ENCODE measurements at places on chromosomes 7 and 10.

GRCh38 chr7:126700807-126701604 is 551.7 kb downstream of the GRM8 start:
- DNase-seq: peak; percentile 82

GRCh38 chr10:32943395-32943794 is 14.6 kb downstream of the ITGB1 start:
- DNase-seq: no peak

DNA sequence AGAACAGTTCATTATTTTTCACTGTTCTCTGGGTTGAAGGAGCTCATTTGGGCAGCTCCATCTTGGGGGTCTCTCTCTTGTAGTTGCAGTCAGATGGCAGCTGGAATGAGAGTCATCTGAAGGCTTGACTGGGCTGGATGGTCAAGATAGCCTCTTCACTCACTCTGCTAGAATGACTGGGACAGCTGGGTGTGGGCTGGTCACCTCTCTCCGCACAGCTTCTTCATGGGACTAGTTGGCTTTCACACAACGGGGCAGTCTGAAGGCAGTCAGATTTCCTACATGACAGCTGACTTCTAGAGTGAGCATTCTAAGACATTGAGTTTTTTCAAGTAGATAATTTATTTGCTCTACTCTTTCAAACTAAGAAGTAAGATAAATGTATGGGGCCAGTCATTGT is 13.1 kb downstream of the PLEKHA1 start:
- DNase-seq: no peak

GRCh38 chr7:36600869-36601530 is 123.3 kb downstream of the AOAH start:
- peak; percentile 88 for DNase-seq

DNA sequence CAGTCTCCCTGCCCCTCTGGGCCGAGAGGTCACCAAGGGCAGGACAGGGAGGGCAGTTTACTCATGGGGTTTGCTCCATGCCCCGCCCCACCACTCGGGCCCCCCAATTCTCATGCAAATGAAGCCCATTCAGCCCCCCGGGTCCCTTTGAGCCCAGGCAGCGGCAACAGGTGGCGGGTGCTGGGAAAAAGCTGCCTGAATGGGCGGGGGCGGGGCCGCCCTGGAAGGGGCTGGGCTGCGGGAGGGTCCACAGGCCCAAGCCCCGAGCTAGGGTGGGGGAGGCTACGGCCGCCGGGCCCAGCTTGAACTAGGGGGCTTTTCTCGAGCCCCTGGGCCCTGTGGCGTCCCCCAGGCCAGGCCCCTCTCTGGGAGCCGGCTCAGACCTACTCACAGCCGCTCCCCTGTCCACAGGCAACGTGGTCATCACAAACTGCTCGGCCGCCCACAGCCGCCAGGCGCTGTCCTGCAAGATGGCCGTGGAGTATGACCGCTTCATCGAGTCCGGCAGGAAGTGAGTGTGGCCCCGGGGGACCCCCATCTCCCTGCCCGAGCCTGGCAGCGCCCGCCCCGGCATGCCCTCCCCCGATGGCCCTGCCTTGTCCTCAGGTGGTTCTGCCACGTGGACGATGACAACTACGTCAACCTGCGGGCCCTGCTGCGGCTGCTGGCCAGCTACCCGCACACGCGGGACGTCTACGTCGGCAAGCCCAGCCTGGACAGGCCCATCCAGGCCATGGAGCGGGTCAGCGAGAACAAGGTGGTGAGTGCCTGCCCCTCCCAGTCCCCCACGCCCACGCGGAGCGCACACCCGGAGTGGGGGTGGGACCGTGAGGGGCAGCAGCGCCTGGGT is 5.5 kb downstream of the LFNG start:
- DNase-seq: no peak

DNA sequence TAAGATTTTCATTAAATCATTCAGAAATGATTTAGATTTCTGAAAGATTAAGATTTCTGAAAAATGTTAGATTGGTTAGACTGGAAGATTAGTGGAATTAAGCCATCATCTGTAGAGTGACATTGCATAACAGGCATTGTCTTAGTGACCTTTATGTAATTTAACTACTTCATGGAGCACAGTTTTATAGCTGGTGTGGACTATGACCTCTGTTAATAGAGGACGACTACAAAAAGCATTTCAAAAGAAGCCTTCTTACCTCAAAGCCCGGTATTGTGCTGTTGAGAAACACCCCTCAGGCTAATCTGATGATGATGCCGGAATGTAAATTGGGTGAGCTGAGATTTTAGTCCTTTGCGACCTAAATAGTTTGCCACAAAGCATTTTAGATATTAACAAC is 55.6 kb downstream of the GALNT11 start:
- DNase-seq: no peak

- DNase-seq: peak; percentile 63
These were observed 97.6 kb downstream of the PRPF18 start for GRCh38 chr10:13684252-13684791.

GRCh38 chr7:75716992-75717626 is 21.6 kb downstream of the HIP1 start:
- DNase-seq: no peak

DNA sequence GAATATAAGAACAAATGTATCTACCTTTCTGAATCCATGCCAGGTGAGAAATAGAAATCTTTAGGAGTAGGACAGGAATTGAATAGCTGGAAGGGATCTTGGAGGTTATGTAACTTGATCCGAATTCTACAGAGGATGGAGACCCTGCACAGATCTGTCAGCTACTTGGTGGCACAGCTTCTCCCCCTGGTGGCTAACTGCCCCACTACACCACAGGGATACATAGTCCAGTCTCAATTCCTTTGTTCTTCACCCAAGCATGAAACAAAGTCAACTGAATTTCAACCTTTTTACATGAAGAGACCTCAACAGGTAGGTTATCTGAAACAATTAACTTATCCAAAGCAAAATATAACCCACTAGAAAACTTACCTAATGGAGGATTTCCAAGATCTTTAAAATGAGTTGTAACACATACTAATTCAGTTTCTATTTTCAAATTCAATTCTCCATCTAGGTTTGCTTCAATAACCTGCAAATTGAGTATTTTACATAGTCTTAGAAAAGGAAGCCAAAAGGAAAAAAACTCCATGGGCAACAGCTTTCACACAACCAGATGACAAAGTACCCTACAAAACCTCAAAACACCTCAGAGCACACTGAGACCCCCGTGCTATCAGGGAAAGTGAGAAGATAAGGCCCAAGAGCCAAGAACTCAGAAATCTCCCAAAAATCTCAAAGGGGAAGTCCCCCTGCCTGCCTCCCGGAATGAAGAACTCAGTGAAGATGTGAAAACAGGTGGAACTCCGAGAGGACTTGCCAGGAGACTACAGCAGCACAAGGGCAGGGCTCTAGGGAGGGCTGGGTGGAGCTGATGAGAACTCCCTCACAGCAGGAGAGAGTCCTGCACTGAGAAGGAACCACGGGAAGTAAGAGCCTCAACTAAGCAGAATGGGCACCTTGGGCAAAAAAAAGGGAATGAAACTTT is 10.3 kb downstream of the HUS1 start:
- DNase-seq: peak; percentile 78

DNA sequence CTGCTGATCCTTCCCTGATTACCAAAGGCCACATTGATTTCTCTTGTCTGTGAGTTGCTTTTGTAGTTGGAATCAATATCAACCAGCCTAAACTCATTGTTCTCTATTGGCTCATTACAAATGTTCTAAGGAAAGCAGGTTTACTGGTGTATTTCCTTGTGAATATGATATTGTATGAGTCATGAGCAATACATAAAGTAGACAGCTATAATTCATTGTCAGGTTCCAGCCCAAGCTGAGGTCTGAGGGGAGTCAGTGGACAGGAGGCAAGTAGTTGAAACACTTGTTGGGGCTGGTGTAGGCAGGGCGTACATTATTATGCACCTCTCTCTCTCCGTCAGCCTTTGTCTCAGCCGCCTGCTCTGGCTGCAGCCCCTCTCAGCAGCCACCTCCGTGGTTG is 451.7 kb downstream of the IPMK start:
- DNase-seq: no peak

GRCh38 chr7:43083106-43083505 is 29.3 kb upstream of the HECW1 start:
- no peak for DNase-seq

- DNase-seq: no peak
These were observed 912 bp upstream of the OAT start for GRCh38 chr10:124419635-124420034.

- DNase-seq: no peak
These were observed 48.9 kb upstream of the C10orf120 start for GRCh38 chr10:122748496-122748895.

DNA sequence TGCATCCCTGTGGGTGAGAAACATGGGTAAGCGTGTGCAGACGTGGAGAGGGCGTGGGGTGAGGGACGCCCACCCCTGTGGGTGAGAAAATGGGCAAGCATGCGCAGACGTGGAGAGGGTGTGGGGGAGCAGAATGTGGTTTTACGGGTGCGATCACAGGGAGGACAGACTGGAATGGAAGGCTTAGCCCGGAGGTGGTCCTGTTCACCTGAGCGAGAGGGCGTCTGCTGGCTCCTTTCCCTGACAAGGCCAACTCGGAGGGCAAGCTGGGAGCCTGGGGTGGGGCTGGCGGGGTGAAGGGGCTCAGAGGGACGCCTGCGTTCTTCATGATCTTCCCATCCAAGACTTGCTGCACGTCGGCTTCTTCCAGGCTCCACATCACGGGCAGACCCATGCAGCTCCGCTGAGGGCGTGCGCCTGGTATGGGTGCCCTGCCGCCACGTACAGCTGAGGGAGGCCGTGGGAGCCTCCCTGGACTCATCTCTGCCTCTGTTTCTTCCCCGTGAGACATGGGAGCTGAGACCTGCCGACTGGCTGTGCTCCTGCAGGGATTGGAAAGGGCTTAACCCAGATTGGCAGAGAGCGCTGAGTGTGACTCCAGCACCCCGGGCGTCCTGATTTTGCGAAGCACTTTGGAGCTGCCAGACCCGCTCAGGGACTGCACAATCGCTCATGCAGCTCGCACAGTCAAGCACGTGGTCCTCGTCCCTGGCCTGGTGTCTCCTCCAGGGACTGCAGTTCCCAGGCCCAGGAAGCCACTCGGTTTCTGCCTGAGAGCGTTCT is 74.3 kb upstream of the SHH start:
- no peak for DNase-seq

- DNase-seq: peak; percentile 11
These were observed 194.3 kb upstream of the PPP2R2D start for GRCh38 chr10:131706476-131706875.

DNA sequence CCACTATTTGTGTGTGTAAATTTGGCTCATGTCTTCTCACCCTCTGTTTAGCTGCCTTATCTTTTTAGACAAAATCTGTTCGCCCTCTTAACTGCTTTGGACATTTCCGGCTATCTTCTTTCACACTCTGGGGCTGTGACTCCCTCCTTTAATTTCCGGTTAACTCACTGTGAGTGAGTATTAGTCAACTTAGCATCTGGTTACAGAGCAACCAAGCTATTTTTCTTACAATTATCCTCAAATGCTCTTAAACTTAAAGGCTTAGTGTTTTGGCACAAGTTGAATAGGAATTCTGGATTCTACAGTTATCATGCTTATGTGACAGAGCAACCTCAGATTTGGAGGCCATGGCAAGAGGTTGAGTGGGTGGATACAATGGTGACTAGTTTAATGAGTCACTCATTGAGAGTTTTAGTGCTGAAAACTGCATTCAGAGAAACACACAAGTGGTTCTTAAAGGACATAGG is 177.6 kb upstream of the SEMA3A start:
- peak; percentile 62 for DNase-seq

- no peak for DNase-seq
These were observed 378.2 kb upstream of the MYO3A start for GRCh38 chr10:25555865-25556264.

All from SJSA1 (cell line).